ENCODE measurements at places on chromosomes 2 and 18.

DNA sequence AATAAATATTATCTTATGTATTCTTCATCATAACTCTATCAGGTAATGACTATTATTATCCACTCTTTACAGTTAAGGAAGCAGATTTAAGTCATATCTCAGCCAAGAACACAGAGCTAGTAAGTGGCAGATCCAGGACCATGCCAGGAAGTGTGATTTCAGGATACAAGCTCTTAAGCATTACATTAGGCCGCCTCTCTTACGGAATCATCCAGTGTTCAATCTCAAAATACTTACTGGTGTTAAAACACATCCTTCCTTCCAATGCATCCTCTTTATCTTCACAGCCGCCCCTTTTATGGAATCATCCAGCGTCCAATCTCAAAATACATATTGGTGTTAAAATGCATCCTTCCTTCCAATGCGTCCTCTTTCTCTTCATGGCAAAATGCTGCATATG is 14.7 kb upstream of the RGPD4 start:
- no peak for DNase-seq

- no peak for DNase-seq
These were observed 270.8 kb upstream of the DCC start for GRCh38 chr18:52069201-52069600.

- DNase-seq, result no peak
These were observed 54.8 kb downstream of the GBX2 start for GRCh38 chr2:236113425-236113824.

DNA sequence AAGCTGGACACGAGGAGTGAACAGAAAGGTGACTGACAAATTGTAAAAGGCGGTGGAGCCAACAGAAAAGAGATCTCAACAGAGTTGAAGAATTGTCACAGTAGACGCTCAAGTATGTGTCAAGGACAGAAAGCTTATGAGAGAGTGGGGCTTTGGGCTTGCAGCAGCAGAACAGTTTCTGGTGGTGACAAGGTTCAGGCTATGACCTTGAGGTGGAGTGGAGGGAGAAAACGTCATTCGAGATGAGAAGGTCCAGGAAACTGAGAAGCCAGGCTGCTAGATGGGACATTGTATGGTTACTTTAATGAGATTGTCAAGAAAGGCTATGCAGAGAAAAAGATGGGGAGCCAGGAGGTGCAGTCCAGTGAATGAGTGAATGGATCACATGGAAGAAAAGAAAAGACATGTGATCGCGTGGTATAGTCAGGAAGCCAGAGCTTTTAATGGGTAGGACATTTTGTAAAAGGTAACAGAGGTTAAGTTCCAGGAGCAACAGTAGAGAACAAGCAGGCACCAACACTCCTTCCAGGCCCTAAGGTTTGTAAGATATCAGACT is 91.1 kb upstream of the EPC2 start:
- DNase-seq, result no peak

DNA sequence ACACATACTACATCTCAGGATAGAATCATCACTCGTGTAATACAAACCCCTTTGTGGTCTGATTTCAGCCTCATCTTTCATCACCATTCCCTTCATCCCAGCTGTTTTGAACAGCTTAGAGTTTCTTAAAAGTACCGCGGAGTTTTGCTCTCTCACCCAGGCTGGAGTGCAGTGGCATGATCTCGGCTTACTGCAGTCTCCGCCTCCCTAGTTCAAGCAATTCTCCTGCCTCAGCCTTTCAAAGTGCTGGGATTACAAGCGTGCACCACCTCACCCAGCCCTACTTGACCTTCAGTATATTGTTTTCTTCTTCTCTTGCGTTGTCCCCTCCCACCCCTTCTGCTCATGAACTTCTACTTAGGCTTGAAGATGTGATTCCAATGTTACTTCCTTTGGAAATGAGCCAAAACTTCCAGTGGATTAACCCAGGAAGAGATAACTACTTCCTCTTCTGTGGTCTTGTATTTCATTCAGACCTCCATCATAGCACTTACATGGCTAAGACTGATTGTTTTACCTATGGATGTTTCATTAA is 15.8 kb downstream of the ERLEC1 start:
- DNase-seq, result no peak

- DNase-seq, result peak; percentile 29
These were observed 10.0 kb downstream of the SLC4A5 start for GRCh38 chr2:74333175-74333574.

DNA sequence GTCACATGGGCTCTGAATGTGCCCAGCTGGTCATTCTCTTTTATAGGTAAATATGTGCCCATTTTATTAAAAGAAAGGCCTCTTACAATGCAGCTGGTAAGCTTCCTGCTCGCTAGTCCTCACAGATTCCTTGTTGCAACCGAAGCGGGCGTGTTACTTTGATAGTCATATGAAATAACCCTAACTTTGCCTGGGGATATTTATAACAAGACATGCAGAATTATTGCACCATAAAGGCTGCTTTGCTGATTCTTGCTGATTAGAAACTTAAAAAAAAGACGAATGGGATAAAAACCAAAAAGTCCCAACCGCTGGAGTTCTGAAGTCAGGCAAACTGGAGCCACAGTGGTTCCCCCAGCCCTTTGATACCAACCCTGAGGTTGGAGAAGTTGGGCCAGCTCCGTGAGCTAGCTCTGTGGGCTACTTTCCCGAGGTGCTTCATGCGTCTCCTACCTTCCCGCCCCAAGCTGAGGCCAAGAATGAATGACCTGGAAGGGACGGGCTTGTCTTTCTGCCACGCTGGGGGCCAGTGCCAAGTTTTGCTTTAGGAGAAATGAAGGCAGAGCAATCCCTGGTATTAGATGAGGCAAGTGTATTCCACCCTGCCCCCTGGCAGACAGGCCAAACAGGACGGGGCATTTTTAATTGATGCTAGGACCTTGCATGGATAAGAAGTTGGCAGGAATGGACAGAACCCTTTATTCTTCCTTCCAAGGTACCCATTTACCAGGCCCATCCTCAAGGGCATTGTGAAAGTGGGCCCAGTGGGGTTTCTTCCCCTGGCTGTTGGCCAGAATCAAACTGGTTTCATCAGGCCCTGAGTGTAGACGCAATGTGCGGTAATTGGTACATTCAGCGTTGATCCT is 140.4 kb downstream of the KCTD1 start:
- DNase-seq, result no peak

DNA sequence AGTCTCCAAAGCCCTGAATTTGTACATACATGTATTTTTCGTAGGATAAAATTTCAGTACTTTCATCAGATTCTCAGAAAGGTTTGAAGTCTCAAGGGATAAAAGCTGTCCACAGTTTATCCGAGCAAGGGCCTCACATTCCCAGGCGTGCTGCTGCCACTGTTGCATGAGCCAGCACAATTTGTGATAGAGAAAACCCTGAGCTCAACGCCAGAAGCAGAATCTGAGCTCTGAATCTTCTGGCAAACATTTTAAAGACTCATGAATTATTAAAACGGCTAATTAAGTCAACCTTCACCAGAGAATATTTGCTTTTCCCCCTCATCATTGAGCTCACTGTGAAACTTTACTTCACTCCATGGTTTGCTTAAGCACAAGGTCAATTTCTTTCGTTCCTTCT is 38.5 kb upstream of the STPG4 start:
- peak; percentile 42 for DNase-seq

DNA sequence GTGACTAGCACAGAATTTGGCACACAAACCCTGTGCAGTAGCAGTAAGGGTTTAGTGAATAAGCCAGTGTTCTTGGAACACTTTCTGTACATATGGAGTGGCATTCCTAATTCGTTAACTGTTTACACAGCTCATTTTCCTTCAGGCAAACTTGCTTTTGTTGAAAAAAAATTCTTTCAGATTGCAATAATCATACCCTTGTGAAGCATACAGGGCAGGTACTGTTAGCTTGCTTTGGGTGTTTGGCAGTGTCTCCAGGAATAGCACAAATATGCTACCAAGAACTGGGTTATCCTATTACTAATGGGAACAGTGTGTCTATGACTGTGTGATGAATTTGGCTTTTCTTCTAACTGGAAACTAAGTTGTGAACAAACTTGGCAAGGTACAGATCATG is 33.4 kb downstream of the UGP2 start:
- no peak for DNase-seq

DNA sequence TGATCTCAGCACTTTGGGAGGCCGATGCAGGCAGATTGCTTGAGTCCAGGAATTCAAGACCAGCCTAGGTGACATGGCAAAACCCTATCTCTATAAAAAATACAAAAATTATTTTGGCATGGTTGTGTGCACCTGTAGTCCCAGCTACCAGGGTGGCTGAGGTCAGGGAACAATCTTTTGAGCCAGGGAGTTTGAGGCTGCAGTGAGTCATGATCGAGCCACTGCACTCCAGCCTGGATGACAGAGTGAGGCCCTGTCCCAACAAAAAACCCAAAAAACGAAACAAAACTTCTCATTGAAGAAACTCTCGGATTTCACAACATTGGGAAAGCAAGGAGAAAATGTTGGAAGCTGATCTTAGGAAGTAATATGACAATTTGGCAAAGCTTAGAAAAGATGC is 317.3 kb upstream of the MGAT5 start:
- no peak for DNase-seq

DNA sequence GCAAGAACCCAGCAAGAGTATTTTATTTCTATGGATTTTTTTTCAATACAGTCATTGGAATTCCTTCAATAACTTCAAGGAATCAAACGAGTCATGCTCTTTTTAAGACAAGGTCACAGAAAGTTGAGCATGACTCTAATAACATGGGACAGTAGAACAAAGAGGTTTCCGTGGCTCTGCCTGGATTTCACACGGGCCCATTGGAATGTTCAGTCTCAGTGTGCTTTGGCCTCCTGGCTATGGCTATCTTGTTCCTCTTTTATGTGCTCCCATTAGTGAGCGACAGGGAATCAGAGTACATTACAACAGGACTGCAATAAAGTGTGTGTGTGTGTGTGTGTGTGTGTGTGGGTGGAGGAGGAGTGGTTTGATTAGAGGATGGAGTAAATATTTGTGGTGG is 312.4 kb downstream of the DCC start:
- no peak for DNase-seq

- no peak for DNase-seq
These were observed 121.2 kb downstream of the CAPN13 start for GRCh38 chr2:30686000-30686399.

GRCh38 chr2:182416191-182416590 is 10.6 kb downstream of the PDE1A start:
- DNase-seq, result no peak

- DNase-seq, result no peak
These were observed 323.2 kb upstream of the MEX3C start for GRCh38 chr18:51520676-51521180.

GRCh38 chr2:46194856-46195255 is 102.4 kb upstream of the EPAS1 start:
- DNase-seq, result no peak

- no peak for DNase-seq
These were observed 785.5 kb upstream of the HS6ST1 start for GRCh38 chr2:129103936-129104878.

GRCh38 chr2:226891780-226892590 is 56.1 kb downstream of the RHBDD1 start:
- DNase-seq, result no peak

DNA sequence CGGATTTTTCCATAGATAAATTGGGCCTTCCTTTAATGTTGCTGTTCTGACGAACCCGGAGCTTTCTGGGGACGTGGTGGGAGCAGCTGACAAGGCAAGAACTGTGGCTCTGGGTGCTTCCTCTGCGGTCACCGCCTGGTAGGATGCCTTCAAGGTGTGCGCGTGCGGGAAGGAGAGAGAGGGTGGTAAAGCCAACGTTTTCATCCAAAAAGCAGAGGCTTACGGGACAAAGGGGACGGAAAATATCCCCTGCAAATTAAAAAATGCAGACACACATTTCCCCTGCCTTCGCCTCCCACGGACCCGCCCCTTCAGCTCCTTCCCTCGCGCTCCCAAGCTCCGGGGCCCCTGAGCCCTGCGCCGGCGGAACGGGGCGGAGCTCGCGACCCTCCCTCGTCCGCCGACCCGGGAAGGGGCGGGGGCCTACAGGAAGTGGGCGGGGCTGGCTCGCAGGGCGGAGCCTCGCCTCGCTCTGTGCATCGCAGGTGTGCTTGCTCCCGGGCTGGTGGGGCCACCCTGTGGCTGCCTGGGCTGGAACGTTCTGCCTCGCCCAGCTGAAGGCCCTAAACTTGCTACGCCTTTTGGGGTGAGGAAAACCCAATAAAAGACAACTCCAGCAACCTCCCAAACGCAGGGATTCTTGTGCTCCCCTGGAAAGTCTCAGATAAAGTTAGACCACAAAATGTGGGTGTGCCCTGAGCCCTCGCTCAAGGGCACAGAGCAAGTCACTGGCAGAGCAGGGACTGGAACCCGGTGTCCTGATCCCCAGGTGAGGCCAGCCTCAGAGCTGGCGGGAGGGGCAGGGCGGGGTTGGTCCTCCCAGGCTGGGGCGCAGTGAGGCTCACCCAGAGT is 25.4 kb upstream of the SLC66A3 start:
- DNase-seq, result peak; percentile 64

GRCh38 chr2:202009019-202009481 is 24.6 kb upstream of the FZD7 start:
- no peak for DNase-seq

DNA sequence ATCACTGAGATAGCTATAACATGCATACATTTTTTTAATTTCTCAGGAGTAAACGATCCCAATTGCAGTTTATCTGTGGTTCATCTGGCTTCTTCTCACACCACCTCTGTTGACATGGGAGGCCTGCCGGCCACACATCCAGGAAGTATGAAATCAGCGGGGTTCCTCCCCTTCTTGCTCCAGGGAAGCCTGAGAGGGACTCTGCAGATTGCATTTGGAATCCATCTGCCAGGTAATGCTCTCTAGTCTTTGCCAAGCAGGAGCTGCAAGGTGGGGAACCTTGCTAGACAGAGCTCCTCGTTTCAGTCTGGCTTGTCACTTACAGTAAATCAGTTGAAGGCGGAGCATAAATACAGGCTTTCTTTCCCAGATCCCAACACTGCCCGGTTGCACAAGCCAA is 49.9 kb downstream of the SOX11 start:
- no peak for DNase-seq

GRCh38 chr2:196145256-196145655 is 26.1 kb downstream of the STK17B start:
- no peak for DNase-seq

GRCh38 chr2:155830817-155831579 is 501.5 kb downstream of the NR4A2 start:
- no peak for DNase-seq

DNA sequence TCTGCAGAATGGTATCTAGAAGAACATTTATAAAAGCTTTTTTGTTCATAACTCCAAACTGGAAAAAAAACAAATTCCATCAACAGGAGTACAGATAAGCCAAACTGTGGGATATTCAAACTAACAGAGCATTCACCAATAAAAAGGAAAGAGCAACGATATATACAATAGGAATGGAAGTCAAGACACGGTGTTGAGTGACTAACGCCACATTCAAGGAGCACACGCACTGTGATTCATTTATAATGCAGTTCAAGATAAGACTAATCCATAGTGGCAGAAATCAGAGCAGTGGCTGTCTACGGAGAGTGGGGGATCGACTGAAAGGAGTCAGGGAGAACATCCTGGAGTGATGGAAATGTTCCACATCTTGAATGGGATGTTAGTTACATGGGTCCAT is 70.7 kb downstream of the CABYR start:
- no peak for DNase-seq

DNA sequence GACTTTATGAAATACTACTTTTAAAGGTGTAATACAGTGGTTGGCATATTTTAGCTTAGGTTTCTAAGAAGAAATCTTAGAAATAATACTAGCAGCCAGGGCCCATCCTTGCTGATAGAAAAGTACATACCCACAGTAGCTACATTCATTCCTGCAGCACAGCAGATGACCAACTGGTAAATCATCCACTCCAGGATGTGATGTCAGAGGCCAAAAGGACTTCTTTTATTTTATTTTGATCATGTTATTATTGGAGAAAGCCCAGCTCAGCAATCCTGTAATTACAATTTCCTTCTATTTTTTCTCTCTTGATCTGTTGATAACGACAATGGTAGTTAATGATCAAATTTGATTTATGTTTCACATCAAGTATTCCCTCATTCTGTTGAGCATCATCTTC is 18.0 kb upstream of the TTN start:
- no peak for DNase-seq

Measured in NCI-H526 treated with DMSO at 0.1 percent for 48 hours (cell line).